ENCODE measurements at places on chromosomes 4 and X. TPM values are rescaled to one million over a fixed set of nuclear protein-coding genes. Genes with fewer than 3 reads are reported as not detected.

- DNase-seq = no peak
Observed at GRCh38 chr4:104491481-104492182, 3.1 kb downstream of the CXXC4 start.

DNA sequence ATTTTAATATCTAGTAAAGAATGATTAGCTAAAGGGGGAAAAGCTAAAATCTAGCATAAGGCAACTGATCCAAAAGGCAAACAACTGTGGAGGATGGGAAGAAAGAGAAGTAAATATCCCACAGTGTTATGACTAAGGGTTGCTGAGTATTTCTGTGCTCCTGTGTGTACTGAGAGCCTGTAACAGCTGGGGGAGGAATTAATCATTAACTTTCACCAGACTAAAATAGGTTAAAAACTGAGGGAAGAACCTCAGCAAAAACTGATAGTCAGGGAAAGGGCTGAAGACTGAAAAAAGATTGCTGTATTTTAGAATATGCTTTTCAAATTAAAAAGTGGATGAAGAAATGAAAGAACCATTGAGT, 365.9 kb downstream of the CXXC4 start:
- no peak for DNase-seq

- DNase-seq = no peak
Observed at GRCh38 chr4:144340931-144341330, 200.4 kb upstream of the GYPA start.

DNA sequence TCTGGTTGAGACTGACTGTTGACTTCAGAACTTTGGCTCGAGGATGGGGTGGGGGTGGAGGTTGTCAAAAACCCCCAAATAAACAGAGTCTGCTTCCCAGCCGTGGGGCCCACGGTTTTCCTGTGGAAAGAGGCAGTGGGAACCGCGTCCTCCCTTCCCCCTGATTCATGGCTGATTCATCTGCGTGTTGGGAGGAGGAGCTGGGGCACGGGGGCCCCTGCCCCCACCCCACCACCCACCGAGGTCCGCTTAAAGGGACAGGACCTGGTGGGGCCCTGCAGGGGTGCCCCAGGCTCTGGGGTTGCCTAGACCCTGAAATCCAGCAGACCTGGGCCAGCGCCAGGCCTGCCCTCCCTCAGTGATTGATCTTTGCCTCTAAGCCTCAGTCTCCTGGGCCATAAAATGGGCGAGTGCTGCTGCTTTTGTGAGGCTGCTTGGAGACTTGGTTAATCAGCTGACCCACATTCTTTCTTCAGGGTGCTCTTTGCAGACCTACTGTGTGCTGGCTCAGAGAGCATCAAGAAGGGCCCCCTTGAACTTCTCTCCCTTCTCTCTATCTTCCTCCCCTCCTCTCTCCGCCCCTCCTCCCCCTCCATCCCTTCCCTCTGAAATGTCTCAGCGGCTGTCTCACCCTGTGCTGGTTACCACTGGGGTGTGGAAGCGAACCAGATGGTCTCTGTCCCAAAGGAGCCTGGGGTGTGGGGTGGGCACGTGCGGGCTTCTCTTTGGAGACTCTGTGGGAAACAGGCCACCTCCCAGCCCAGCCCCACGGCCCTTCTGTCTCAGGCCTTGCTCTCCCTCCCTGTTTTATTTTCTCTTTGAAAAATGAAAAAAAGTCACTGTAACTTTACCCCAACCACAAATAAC, 9.1 kb downstream of the HTRA3 start:
- DNase-seq = no peak

- DNase-seq = peak; percentile 12
Observed at GRCh38 chr4:121370729-121371325, 10.0 kb downstream of the QRFPR start.

GRCh38 chrX:57172544-57172943, 35.3 kb upstream of the SPIN2A start:
- DNase-seq = no peak

DNA sequence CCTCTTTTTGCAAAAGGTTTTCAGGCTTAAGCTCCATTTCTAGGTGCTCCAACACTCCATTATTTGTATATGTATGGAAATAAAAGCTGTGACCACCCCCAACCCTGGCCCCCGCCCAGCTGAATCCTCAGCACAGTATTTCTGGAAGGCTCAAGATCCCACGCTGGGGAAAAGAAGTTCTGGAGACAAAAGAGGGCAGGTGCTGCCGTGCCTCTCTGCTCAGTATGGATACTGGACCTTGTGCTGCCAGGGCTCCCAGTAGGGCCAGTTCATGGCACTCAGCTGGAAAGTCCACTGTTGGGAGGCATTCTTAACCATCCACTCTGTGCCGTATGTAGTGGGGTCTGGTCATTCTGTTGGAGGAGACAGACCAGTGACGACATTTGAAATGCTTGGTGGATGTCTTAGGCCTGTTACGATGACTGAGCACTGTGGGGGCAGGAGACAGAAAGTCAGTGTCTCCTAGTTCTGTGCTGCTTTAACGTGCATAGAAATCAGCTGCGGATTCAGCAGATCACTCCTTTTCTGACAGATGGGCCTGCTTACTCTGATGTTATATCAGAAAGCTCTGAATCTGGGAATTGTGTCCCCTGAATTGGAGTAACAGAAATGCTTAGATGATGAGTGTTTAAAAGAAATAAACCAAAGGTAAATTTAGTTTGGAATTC, 48.4 kb upstream of the MSANTD1 start:
- DNase-seq = no peak

- no peak for DNase-seq
Observed at GRCh38 chr4:185955151-185955770, 113.7 kb upstream of the TLR3 start.

DNA sequence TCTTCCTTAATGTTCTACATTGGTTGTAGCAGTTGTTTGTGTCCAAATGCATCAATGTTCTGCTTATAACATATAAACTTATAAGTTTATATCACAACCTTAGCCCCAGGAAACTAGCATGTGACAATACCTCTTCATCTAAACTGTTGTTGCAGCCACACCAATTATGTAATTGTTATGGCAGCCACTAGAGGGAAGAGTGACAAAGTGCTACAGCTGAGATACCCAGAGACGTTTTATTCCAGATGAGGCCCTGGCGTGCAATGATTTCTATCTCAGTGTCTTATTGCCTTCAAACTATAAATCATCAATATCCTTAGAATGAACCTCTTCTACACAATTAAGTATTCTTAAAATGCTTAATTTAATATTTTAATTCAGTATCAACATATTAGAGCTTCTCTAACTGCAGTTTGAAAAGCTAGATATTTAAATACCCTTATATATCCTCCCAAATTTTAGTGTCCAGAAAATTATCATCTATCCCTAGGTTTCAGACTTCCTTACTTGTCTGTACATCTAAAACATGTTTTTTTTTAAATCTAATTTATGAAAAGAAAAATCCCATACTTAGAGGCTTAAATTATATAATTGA, 171.6 kb downstream of the PCDH10 start:
- DNase-seq = no peak

- DNase-seq = no peak
Observed at GRCh38 chr4:7499661-7500060, 64.9 kb upstream of the PSAPL1 start.

- no peak for DNase-seq
Observed at GRCh38 chr4:153651587-153651986, 32.5 kb upstream of the TLR2 start.

GRCh38 chrX:47169726-47170515, 23.7 kb upstream of the UBA1 start:
- no peak for DNase-seq

DNA sequence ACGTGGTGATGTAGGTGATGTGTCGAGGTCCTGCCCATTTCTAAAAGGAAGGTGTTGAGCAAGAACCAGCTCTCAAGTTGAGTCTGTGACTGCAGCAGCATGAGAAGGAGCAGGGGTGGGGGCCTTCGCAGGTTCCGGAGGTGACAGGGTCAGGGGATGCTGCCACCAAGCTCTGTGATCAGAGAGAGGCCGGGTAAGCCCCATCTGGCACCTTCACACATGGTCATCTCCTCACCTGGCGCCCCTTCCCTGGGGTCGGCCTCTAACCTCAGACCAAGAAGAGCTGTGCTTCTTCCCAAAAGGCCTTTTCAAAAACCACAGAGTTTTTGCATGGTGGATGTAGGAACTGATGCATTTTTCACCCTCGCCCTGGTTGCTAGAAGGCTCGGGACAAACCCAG, 137.6 kb downstream of the CPZ start:
- no peak for DNase-seq

- DNase-seq = no peak
Observed at GRCh38 chrX:17968367-17968766, 107.3 kb upstream of the RAI2 start.

GRCh38 chrX:49901048-49901447, 21.3 kb upstream of the CLCN5 start:
- no peak for DNase-seq

GRCh38 chr4:142322996-142323395, 523.1 kb downstream of the INPP4B start:
- DNase-seq = no peak

DNA sequence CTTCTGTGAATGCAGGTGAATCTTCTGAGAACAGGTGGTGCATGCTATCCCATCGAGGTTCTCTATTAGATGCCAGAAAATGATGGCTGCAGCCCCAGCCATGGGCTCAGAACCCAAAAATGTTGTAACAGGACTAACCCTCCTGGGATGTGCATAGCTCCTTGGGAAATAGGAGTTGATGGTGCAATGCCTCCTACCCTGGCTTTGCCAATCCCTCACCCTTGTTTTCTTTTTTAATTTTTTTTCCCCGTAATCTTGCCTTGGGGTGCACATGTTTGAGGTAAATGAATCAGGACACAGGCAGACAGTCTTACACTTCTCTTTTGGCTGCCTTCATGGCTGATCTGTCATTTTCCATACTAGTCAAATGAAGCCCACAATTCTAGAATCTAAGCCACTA, 96.6 kb downstream of the KIT start:
- no peak for DNase-seq

DNA sequence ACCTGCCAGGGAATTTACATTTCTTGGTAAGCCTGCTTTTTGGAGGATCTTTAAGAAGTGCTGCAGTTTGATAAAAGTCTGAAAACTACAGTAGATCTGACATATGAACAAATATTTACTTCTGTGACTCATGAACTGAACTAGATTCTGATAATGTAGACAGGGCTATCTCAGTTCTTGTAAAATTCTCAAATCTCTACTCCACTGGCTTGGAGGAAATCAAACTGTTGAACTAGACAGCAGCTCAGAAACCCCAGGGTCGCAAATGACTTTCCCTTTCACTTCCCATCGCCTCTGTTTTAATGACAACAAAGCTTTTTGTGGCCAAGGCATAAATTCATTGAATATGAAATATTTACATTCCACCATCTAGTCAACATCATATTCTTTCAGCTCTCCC, 15.4 kb upstream of the OCIAD1 start:
- DNase-seq = no peak

GRCh38 chr4:16794816-16795445, 103.5 kb downstream of the LDB2 start:
- no peak for DNase-seq

- no peak for DNase-seq
Observed at GRCh38 chr4:56438766-56439165, 2.7 kb downstream of the PAICS start.

GRCh38 chr4:20217951-20218350, 33.8 kb upstream of the SLIT2 start:
- no peak for DNase-seq

- no peak for DNase-seq
Observed at GRCh38 chrX:47579537-47579936, 2.7 kb upstream of the TIMP1 start.

DNA sequence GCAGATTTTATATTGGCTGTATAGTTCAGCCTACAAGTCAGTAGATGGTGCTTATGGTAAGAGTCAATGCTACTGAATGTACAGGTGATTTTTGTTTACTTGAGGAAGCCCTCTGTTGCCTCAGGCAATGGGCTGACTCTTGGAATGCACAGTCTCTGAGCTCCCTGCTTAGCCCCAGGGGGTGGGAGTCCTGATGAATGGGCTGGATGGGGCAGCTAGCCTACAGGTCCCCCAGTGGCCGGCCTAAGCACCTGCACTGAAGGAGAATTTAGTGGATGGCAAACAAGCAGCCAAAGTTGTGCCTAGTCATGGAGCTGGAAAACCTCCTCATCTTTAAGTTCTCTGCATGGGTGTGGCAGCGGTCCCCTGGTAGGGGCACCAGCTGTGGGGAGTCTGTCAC, 101.8 kb upstream of the CXorf51B start:
- DNase-seq = no peak

DNA sequence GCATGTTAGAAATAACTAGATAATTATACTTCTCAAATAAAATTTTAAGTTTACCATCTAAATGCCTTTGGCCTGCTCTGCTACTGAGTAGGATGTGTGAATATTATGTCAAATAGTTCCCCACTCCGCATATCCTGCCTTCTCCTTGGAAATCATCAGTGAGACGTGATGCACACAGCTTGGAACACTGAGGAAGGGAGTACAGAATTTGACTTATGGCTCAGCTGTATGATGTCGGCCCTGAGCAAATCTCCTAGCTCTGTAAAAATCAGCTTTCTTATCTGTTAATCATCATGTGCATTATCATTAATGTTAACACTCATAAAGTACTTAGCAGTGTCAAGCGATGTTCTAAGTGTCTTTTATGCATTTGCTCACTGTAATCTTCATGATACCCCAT, 241.0 kb upstream of the ANKRD50 start:
- no peak for DNase-seq

DNA sequence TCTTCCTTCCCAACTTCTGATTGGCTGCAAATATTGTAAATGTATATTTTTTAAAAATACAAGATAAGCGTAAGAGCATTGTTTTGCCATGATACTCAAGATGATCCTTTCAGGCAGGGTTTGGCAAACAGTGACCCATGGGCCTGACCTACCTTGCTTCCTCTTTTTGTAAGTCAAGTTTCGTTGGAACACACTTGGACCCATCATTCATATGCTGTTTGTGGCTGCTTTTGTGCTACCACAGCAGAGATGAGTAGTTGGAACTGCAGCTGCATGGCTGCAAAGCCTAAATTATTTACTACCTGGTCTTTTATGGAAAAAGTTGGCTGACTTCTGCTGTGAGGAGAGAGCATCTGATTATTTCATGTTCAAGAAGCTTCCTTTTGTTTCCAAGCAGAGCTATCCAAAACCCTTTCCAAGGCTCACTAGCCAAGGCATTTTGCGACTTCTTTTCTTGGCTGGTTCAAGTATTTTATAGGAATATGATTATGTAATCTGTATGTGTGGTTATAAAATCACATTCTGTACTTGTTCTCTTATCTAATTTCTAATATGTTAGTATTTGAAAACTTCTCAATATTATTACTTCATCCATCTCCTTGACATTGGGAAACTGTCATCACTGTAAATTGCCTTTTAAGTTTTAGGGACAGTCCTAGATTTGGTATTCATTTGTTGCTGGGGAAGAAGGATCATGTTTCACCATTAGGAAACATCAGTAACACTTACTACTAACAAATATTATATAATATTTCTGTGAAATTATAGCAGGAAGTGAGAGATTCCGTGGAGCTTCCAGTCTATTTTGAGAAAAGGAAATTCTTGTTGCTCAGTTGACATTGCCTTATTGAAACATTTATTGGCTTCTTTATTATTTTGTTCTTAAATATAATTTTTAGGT, 109.2 kb downstream of the ARHGAP10 start:
- DNase-seq = no peak

- no peak for DNase-seq
Observed at GRCh38 chr4:169114341-169114974, 104.4 kb upstream of the CBR4 start.

- no peak for DNase-seq
Observed at GRCh38 chr4:573122-573892, 2.8 kb downstream of the TMEM271 start.

GATA1 gene
- total RNA-seq = 0.23 TPM

PAGE1 gene
- not detected for total RNA-seq

NXF2B gene
- not detected for total RNA-seq

NPFFR2 gene
- total RNA-seq = not detected

RNF128 gene
- total RNA-seq = 5.0 TPM

MAGEA4 gene
- not detected for total RNA-seq

Data from Panc1 (cell line).